ENCODE measurements at places on chromosomes 1 and 21. TPM values are rescaled to one million over a fixed set of nuclear protein-coding genes. Genes with fewer than 3 reads are reported as not detected.

DNA sequence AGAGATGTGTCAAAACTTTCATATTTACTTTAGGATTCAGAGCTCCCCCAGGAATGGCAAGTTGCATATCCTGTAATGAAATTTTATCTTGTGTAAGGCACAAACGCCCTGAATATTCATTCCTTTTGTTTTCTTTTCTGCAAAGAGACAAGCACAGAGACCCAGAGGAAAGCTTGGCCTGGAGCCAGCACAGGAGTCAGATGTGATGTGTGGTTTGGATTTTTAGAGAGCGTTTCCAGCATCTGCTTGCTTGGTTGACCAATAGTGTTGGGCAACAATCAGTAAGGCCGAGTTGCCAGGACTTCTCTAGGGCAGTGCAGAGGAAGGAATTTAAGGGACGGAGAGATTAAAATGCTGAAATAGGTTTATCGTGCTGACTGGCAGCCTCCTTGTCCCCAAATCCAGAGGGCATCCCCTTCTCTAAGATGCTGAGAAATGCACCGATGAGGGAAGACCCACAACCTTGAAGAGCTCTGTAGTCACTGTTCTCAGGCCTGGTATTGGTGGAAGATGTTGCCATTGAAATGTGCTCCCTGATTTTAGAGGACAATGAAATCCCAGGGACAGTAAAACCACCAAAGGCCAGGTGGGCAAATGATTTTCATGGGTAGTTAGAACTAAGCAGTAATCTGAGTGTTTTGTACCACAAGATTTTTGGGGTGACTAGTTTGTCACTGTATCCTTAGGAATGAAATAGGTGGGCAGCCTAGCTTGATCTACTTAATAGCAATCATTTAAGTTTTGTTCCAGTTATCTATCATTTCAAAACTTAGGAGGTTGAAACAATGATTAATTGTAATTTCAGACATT, 37.9 kb upstream of the RHOU start:
- H3K27me3 ChIP-seq = no peaks in the 10 kb centered on the region
- no peaks in the 10 kb centered on the region for H3K4me1 ChIP-seq
- no peaks in the 10 kb centered on the region for H3K36me3 ChIP-seq

- no peaks in the 10 kb centered on the region for H3K36me3 ChIP-seq
- no peak overlapping the region for H3K27ac ChIP-seq
- H3K27me3 ChIP-seq = no peaks in the 10 kb centered on the region
These were observed 138.0 kb downstream of the RABGAP1L start for GRCh38 chr1:174297351-174297750.

GRCh38 chr1:35808450-35809113, 766 bp downstream of the AGO4 start:
- H3K36me3 ChIP-seq = no peaks in the 10 kb centered on the region
- peaks cover 16% of the 10 kb centered on the region for H3K4me1 ChIP-seq
- peak overlapping the region; percentile 88 for H3K4me3 ChIP-seq
- peak; percentile 73 for DNase-seq
- H3K27ac ChIP-seq = peak overlapping the region; percentile 63

DNA sequence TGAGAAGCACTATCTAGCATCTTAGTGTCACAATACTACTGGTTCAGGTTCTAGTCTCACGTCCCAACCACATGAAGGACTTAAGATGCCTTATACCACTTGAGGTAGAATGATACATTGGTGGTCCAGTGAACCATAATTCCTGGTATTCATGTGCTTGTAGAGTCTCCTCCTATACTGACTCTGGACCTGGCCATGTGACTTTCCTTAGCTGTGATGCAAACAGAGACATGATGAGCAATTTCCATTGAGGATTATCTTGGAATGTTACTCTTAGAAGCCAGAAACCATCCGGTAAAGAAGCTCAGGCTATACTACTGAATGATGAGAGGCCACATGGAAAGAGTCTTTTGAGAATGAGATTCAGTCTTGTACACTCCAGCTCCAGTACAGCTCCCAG, 105.7 kb downstream of the NME7 start:
- no peak for DNase-seq
- no peaks in the 10 kb centered on the region for H3K27me3 ChIP-seq
- no peaks in the 10 kb centered on the region for H3K36me3 ChIP-seq

SETSIP gene
- 0.29 TPM for total RNA-seq
